Posterior cingulate gyrus (tissue), 11 donors: ENCODE measurements at places on chromosomes 16 and 17.

DNA sequence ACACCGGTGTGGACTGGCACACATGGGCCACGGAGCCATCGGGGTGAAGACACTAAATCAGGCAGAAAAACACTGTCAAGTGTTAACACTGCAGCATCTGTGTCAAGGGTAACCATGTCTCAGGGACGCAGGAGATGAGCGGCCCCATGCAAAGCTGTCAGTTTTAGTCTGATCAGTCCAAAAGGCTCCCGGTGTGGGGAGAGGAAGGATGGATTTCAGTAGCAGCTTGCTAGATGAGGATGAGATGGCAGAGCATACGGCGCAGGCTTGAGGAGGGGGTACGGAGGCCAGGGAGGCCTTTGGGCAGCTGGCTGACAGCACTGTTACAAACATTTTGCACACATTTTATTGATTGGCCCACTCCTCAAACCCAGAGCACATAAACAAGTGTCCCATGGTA is 98.1 kb downstream of the GNAO1 start:
- no peak for DNase-seq

- no peak for DNase-seq
These were observed 11.5 kb upstream of the LGALS3BP start for GRCh38 chr17:78991017-78991738.

GRCh38 chr17:41821776-41822175 is 9.0 kb downstream of the FKBP10 start:
- no peak for DNase-seq

DNA sequence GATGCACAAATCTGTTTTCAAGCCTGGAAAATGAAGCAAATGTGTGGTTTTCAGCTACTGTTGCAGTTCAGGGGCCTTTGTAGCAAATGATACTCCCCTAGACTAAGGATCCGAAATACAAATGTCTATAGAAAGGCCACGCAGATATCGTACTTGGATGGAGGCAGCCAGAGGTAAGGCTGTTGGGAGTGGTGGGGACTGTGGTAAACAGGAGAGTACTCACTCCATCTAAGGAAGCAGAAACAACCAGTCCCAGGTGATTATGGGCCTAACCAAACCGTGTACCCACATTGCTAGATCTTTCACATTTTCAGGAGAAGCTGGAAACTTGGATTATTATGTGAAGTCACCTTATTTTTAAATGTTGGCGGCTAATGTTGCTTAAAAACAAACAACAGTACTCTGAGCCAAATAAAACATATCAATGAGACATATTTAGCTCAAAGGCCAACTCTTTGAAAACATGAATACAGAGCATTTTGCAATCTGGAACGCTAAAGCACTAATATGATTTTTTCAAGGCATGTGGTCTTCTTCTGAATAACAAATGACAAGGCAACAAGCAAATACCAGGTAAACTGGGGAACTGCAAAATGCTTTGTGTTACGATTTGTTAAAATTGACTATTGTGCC is 110.1 kb downstream of the YPEL2 start:
- DNase-seq, result no peak

DNA sequence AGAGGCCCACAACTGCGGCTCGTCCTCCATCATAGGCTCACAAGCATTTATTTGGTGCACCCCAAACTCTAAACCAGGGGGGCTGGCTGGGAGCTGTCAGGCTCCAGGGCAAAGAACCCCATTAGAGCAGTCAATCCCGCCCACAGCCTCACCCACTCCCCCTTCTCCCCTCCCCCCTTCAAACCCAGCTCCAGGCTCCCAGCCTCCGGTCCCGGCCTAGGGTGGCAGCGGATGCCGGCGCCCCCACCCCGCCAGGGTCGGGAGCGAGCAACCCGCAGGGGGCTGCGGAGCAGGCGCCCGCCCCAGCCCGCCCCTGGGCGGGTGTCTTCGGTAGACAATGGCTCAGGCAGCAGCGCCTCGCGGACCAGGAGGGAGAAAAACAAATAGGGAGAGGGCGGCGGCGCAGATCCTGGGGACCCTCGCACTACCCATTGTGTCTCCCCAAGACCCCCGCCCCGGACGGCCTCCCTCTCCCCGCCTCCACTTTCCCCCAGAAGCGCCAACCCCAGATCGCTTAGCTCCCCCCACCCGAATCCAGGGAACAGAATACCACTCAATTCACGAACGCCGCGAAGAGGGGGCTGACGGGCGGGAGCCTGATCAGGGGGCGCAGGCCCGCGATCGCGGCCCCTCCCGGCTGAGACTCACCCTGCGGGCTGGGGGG is 572 bp downstream of the FAM171A2 start:
- no peak for DNase-seq

GRCh38 chr16:2028146-2028545 is 1.4 kb downstream of the NHERF2 start:
- no peak for DNase-seq

- DNase-seq, result no peak
These were observed 14.0 kb downstream of the AARSD1 start for GRCh38 chr17:42950044-42950783.

GRCh38 chr17:73313526-73314127 is 1.8 kb upstream of the CDC42EP4 start:
- no peak for DNase-seq

GRCh38 chr16:10338426-10338825 is 47.4 kb upstream of the ATF7IP2 start:
- DNase-seq, result peak; percentile 34

- DNase-seq, result no peak
These were observed 1.5 kb downstream of the DLX3 start for GRCh38 chr17:49993423-49994060.

DNA sequence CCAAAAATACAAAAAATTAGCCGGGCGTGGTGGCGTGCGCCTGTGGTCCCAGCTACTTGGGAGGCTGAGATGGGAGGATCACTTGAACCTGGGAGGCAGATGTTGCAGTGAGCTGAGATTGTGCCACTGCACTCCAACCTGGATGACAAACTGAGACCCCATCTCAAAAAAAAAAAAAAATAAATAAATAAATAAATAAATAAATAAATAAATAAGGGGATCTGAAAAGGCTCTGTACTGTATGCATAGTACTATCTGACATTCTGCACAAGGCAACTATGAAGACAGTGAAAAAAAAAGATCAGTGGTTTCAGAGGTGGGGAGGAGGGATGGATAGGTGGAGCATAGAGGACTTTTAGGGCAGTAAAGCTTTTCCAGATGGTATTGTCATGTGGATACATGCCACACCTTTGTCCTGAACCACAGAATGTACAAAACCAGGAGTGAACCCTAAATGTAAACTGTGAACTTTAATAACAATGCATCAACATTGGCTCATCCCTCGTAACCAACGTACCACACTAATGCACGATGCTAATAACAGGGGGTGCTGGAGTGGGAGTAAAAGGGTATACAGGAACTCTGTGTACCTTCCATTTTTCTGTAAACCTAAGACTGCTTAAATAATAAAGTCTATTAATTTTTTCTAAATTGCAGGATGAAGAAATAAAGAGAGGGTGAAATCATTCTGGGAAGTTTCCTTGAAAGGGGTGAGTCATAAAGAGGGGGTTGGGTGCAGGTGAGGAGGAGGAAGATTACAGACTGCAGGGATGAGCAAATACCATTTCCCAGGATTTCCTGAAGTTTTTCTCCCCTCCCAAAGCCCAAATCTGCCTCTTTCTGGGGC is 155.8 kb upstream of the SDK2 start:
- DNase-seq, result no peak

- no peak for DNase-seq
These were observed 13.1 kb downstream of the USP7 start for GRCh38 chr16:8950580-8951077.

DNA sequence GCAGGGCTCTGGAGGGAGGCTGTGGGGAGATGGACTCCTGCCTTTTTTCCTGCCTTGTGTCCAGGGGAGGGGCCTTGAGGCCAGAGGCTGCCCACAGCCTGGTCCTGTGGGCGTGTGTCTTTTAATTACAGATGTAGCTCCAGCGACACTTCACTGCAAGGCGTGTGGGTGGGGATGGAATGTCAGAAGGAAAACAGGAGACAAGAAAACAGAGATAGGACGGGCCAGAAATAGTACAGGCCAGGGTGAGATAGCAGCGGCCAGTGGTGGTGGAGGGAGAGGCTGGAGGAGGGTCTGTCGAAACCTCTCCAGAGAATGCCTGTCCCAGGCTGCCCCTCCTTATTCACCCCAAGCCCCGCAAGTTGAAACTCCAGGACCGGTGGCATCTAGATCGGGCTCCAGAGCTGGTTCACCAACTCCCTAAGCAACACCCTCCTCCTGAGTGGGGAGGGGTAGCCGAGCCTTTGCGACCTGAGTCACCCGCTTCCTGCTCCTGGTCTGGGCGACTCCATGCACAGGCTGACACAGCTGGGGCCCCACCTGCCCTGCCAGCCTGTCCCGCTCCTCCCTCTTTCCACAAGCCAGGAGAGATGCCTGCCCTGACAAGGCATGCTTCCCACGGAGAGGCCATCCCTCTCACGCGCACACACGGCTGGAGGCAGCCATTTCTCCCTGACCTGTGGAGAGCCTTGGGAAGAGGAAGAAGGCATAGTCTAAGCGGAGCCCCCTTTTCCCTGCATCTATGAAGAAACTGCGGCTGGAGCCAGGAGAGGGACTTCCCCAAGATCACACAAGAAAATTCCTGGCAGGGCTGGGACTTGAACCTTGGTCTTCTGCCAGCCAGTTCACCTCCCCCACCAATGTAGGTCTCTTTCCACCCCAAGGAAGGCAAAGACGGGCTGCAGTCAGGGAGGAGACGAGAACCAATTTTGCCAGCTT is 6.6 kb upstream of the JUP start:
- no peak for DNase-seq

DNA sequence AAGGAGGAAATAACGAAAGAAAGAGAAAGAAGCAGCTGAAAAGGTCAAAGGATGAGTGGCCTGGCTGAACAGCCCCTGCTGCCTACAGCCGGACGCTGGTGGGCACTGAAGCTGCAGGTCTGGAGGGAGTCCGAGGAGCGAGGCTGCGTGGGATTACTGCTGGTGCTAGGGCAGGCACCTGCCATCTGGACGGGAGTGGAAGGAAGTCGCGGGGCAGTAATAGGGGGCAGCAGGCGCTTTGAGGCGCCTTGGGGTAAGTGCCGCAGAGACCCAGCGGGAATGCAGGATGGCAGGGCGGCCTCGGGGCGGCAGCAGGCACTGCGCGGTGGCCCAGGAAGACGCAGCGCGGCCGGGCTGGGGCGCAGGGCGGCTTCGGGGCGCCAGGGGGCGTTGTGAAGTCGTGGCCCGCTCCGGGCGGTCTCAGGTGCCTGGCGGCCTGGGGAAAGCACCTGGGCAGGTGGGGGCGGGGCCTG is 303 bp upstream of the SCNN1G start:
- DNase-seq, result peak; percentile 92

GRCh38 chr17:34246446-34246845 is 8.6 kb upstream of the CCL2 start:
- no peak for DNase-seq

GRCh38 chr16:50688867-50689266 is 4.5 kb upstream of the NOD2 start:
- no peak for DNase-seq

GRCh38 chr17:78329263-78330059 is 30.4 kb downstream of the SOCS3 start:
- DNase-seq, result no peak

DNA sequence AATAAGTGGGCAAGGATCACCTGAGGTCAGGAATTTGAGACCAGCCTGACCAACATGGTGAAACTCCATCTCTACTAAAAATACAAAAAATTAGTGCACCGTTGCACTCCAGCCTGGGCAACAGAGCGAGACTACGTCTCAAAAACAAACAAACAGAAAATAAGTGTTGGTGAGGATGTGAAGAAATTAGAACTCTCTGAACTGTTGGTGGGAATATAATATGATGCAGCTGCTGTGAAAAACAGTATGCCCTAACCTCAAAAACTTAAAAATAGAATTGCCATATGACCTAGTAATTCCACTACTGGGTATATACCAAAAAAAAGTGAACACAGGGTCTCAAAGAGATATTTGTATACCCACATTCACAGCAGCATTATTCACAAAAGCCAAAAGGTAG is 26.1 kb downstream of the GLG1 start:
- no peak for DNase-seq

GRCh38 chr16:81076566-81077075 is 417 bp downstream of the C16orf46 start:
- DNase-seq, result peak; percentile 91

- DNase-seq, result peak; percentile 1
These were observed 8.2 kb upstream of the LASP1NB start for GRCh38 chr17:38917259-38917658.

DNA sequence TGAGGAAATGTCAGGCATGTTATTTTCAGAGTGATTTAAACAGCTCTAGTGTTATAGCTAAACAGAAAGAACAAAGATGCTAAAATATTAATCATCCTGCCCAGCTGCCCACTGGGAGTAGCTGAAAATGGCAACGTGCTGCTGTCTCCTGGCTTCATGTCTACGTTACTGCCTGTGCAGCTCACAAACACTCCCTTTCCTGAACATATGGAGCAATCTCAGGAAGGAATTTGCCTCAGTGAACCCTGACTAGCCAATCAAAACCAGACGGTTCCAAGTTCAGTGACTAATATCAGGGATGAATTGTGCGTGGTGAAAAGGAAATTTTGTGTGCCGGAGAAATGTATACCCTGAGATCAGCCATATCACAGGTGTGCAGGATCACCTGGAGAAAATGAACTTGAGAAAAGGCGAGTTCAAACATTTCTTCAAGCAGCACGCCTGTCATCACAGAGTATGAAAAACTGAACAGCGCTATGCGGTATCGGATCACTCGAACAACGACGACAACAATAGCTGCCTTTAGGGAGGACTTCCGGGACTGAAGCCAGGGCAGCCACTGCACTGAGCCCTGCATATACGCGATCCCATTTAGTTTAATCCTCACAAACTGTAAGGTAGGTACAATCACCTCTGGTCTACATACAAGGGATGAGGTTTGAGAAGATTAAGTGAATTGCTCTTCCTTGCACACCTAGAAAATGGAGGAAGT is 110.3 kb downstream of the STX8 start:
- DNase-seq, result peak; percentile 24

GRCh38 chr17:82814834-82815233 is 25.0 kb downstream of the ZNF750 start:
- DNase-seq, result peak; percentile 68

DNA sequence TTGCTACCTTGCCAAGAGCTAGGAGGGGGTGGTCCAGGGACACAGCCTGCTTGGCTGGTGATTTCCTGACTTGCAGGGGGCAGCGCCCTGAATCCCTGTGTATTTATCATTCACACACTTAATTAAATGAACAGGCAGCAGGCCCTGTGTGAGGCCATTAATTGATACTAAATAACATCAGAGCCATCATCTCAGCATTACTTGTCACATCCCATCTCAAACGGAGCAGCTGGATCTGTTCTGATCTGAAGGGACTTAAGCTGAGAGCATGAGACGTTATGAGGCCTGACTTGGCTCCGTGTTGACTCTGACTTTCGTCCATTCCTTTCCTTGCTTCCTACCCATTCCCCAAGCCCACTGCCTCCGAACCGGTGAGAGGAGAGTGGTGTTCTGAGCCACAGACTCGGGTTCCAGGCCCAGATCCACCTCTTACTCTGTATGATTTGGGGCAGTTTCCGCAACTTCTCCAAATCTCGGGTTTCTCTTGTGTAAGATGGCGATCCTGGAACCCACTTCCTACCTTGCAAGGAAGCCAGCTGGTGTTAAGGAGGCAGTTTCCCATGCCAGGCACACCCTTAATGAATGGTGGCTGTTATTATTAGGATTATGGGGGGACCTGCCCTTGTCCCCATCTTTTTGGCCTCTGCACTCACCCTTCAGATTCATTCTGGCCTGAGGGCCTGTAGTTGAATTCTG is 33.8 kb downstream of the CACNA1G start:
- no peak for DNase-seq

- no peak for DNase-seq
These were observed 226.2 kb downstream of the NTN1 start for GRCh38 chr17:9247401-9247938.
